Muscle of back (tissue), 13 donors: ENCODE measurements at places on chromosomes 6 and 20. TPM values are rescaled to one million over a fixed set of nuclear protein-coding genes. Genes with fewer than 3 reads are reported as not detected.

CPXM1 gene
- 47.2 TPM for polyA plus RNA-seq

TOMM34 gene
- polyA plus RNA-seq: 14.9 TPM

- no peak for DNase-seq
These were observed 34.6 kb upstream of the EPHA7 start for GRCh38 chr6:93453956-93454355.

ABHD16B gene
- polyA plus RNA-seq: not detected

DNA sequence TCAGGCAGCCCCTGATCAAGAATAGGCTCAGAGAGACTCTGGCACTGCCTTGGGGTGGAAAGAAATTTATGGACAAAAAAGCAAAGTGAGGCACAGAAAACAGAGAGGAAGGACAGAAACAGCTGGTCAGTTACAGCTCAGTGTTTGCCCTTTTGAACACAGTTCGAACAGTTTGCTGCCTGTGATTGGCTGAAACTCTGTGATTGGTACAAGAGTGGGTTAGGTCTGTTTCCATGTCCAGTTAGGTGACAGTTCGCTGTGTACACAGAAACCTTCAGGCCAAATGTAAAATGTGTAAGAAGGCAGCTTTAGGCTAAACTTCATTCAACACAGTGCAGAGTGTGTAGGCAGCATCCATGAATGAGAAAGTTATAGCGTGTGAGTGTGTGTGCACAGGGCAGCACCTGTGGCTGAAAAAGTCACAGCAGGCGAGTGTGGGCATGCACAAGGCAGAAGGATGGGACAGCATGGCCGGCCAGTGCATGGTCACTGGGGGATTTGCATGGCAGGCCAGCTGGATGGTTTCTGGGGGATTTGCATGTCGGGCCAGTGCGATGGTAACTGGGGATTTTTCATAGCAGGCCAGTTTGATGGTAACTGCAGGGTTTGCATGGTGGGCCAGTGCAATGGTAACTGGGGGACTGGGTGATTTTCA is 75.4 kb upstream of the FRMD1 start:
- no peak for DNase-seq

SLC12A5 gene
- 1.2 TPM for polyA plus RNA-seq

DNA sequence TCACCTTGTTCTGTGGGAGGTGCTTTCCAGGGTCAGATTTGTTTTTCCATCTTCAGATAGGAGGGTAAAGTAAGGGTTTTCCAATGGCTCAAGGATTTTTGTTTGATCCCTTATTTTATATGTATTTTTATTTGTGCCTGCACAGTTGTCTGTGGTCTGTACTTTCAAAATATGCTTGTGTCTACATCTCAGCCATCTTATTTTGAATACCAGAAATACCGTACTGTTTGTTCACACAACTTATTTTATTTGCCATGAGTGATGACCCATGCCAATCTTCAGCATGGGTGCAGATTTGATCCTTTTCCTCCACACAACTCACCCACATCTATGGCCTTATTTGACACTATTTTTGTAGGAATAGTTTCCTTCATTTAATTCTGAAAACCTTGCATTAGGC is 72.2 kb upstream of the PTCHD4 start:
- no peak for DNase-seq

TRIM10 gene
- 0.36 TPM for polyA plus RNA-seq

GRCh38 chr20:35314816-35315631 is 22.8 kb upstream of the FAM83C start:
- no peak for DNase-seq

DNA sequence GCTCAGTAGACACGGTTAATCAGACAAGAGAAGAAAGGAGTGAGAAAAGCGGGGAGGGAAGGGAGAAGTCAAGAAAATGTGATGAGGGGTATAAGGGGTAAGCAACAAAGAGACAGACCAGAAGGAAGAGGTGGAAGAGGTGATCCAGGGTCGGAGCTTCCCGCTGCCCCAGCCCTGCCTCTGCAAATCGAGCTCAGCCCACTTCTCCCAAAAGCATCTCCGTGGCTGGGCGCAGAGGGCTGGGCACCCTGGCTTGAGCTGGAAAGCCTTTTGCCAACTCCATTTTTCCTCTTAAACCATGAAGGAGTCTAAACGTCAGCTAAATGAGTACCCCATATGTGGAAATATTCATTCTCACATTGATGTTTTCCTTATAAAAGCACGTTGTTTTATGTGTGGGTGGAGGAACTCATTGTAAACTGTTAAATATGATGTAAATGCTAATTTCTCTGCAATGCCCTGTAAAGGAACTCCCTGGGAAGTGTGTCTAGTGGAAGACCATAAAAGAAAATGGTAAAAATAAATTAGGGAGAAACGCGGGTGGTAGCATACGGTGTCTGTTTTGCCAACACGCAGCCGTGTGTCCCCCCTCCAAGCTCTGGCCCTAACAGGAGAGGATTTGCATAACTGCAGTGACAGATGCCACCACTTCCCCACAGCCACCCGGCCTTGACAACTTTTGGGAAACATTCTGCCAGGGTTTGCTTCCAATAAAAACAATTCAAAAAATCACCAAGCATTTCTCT is 55.2 kb upstream of the MAFB start:
- DNase-seq: no peak

- no peak for DNase-seq
These were observed 100.7 kb downstream of the F13A1 start for GRCh38 chr6:6219716-6220115.

- peak; percentile 36 for DNase-seq
These were observed 69.3 kb upstream of the SYNJ2 start for GRCh38 chr6:157912326-157912725.

DNA sequence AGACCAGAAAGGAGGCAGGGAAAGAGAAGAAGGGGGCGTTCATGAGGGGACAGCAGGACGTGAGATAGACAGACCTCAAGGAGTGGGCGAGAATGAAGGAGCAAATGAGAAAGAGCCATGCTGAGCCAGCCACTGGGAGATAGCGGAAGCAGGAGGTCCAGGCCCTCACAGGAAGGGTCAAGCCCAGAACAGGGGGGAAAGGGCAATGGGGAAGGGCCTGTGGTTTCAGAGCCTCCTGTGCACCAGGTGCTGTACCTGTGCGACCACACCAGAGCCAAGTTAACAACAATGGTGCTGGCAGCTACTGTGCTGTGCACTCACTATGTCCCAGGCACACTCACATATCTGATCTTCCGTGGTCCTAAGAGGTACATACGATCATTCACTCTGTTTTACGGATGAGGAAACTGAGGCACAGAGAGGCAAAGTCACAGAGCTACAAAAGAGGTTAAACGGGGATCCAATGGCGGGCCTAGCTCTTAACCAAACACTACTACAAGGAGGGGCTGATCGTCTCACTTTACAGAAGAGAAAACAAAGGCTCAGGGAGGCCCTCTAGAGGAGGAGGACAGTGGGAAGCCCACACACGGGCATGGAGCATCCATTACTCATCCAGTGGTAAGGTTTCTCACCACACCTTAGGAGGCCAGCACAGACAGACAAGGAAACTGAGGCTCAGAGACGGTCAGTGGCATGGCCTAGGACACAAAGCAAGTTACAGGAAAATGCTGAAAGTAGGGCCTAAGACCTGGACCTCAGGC is 129.1 kb downstream of the PREX1 start:
- DNase-seq: no peak

XKR7 gene
- polyA plus RNA-seq: 0.10 TPM

DNA sequence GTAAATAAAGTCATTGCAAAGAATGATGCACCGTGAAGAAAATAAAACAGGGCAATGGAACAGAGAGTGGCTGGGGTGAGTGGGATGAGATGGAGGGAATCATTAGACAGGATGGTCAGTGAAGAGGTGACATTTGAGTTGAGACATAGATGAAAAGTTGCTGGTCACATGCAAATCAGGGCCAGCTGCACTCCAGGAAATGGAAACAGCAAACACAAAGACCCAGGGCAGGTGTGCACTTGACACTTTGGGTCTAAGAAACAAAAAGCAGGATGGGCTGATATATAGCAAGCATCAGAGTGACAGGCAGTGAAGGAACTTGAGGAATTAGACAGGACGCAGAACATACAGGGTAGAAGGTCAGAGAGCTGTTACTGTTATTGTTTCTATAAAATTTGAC is 171.5 kb upstream of the RIPOR2 start:
- no peak for DNase-seq

METTL24 gene
- polyA plus RNA-seq: 0.46 TPM

CALHM6 gene
- 4.3 TPM for polyA plus RNA-seq

TRIM31 gene
- polyA plus RNA-seq: not detected

DNA sequence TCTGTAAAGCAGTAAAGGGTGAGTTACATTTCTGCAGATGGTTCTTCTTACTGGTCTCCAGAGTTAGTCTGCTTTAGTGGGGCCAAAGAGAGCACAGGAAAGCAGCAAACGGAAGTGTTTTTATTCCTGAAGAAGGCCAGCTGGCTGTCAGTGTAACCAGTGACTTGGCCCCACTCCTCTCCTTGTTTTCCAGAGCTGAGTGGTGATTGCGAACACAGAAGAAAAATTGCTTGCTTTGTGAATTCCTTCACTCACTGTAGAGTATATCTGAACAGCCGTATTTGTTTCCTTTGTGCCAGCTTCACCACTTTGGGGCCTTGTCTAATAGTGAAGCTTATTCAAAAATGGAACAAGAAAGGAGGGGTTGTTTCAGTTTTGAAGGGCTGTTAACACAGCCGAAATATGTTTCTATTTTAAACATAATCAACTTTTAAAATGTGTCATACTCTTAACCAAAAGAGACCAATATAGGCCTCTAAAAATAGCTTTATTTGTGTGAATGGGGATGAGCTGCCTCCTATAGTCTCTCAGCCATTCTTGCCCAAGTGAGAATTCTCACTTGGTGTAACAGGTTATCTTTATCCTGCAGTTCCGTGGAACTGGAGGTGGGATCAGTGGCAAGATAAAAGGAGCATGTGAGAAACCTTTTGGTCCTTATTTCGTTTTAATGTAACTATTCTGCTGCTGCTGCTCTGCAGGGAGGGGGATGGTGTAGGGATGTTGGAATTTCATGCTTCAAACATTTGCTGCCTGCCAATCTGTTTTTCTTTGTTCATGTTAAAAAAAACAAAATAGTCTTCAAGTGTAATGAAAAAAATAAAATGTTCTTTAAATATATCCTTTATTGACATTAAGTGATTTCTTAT is 37.8 kb downstream of the ZC2HC1B start:
- DNase-seq: peak; percentile 92

DNA sequence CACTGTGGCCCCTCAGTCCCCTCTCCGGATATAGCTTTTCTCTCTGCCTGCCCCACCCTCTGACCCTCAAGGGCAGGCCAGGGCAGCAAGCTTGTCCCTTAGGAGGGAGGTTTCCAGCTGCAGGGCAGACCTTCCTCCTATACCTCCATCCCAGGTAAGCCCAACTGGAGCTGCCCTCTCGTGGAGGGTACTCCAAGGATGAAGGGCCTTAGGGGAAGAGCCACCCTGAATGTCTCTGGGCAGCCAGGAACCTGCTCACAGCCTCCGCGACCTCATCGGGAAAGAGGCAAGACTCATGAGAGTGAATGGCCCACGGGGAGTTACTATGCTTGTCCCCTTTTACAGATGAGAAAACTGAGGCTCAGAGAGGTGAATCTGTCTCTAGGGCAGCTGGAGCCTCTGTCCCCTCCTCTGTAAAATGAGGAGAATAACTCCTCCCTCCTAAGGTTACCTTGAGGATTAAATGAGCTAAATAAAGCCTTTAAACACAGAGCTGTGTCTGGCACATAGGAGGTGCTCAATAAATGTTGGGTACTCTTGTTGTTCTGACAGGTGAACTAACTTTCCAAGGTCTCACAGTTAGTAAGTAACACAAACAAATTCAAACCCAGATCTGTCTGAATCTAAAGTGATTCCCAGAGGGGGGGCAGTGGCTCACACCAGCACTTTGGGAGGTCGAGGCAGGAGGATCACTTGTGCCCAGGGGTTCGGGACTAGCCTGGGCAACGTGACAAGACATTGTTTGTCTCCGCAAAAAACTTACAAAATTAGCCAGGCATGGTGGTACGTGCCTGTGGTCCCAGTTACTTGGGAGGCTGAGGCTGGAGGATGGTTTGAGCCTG is 12.1 kb downstream of the SRXN1 start:
- no peak for DNase-seq

GRCh38 chr6:95203153-95203754 is 374.1 kb upstream of the MANEA start:
- DNase-seq: peak; percentile 30

TXLNB gene
- polyA plus RNA-seq: 89.8 TPM

CD93 gene
- 48.0 TPM for polyA plus RNA-seq

GRCh38 chr6:6505111-6505510 is 83.4 kb upstream of the LY86 start:
- no peak for DNase-seq

GRCh38 chr6:20352346-20352745 is 49.3 kb upstream of the E2F3 start:
- no peak for DNase-seq

DNA sequence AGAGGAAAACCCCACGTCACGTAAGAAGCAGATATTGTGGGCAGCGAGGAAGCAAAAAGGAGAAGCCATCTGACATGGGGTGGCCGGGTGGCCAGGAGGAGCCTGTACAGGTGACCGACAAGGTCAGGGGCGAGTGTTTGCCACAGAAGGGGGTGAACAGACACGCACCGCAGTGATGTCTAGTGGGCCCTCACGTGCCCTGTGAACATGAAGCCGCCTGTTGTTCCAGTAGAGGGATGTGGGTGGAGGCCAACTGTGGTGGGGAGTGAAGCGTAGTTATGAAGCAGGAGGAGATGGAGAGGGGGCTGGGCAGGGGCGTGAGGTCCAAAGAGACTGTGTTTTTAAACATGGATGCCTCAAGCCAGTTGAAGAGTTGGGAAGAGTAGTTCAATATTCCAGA is 20.5 kb downstream of the MYT1 start:
- no peak for DNase-seq
